ENCODE measurements at places on chromosomes 12 and 14.

DNA sequence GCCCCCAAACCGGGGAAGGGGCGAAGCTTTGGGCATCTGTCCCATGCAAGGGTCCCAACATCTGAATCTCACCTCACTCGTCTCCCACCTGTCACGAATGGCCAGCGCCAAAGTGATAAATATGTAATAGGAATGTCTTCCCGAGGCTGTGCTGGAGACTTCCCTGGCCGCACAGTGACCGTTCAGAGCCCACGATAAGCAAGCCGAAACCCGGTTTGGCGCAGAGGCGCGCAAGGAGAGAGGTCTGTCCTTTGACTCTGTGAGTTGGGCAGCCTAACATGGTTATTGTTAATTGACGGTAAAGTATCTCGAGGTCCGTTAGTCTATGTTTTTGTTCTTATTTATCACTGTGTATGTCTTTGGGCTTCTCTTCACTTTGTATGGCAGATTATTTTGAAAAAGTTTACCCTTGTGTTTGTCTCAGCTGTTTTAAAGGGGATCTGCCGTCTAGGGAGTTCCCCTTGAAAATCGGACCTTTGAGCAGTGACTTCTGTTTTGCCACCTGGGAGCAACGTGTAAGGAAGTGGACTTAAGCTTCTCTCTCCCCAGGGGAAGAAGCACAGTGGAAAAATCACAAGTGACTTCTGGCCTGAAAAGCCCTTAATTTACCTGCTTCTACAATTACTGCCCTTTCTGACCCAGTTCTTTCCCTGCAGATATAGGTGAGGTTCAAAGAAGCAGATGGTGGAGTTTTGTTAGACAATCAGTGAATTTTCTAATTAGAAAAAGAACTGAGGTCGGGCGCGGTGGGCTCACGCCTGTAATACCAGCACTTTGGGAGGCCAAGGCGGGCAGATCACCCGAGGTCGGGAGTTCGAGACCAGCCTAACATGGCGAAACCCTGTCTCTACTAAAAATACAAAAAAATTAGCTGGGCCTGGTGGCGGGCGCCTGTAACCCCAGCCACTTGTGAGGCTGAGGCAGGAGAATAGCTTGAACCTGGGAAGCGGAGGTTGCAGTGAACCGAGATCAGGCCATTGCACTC lies 1.1 kb upstream of the TM9SF1 start:
- DNase-seq = no peak
- H3K4me1 ChIP-seq = peaks cover 39% of the 10 kb centered on the region
- no peaks in the 10 kb centered on the region for H3K36me3 ChIP-seq
- no peaks in the 10 kb centered on the region for H3K27me3 ChIP-seq

- H3K27me3 ChIP-seq = no peaks in the 10 kb centered on the region
- H3K4me3 ChIP-seq = no peak overlapping the region
- DNase-seq = no peak
- no peak overlapping the region for H3K27ac ChIP-seq
- no peaks in the 10 kb centered on the region for H3K4me1 ChIP-seq
Measured at GRCh38 chr14:78997811-78998210, 827.6 kb downstream of the NRXN3 start.

DNA sequence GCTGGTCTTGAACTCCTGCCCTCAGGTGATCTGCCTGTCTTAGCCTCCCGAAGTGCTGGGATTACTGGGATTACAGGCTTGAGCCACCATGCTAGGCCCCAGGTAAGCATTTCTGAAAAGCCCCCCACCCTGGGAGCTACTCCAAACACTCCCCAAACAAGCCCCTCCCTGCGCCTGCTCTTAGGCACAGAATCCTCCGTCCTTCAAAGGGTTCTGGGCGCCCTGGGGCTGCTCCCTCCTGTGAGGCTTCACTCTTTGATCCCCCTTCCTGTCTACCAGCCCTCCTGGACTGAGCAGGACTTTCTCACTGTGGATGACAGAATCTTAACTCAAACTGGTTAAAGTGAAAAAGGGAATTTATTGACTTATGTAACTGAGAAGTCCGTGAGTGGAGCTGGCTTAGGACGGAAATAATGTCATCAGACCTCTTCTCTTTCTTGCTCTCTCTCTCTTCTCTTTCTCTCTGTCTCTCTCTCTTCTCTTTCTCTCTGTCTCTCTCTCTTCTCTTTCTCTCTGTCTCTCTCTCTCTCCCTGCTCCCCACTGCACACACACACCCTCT lies 66.9 kb upstream of the CLMN start:
- H3K27ac ChIP-seq = no peak overlapping the region
- no peak overlapping the region for H3K4me3 ChIP-seq
- no peaks in the 10 kb centered on the region for H3K36me3 ChIP-seq
- H3K4me1 ChIP-seq = no peaks in the 10 kb centered on the region
- no peak for DNase-seq

- H3K4me1 ChIP-seq = no peaks in the 10 kb centered on the region
- H3K27ac ChIP-seq = no peak overlapping the region
- no peaks in the 10 kb centered on the region for H3K27me3 ChIP-seq
Measured at GRCh38 chr14:70624972-70625371, 16.7 kb upstream of the TTC9 start.

- no peak overlapping the region for H3K27ac ChIP-seq
- peaks cover 17% of the 10 kb centered on the region for H3K4me1 ChIP-seq
- no peaks in the 10 kb centered on the region for H3K36me3 ChIP-seq
- no peak overlapping the region for H3K4me3 ChIP-seq
Measured at GRCh38 chr14:104673481-104673880, 15.9 kb upstream of the INF2 start.

DNA sequence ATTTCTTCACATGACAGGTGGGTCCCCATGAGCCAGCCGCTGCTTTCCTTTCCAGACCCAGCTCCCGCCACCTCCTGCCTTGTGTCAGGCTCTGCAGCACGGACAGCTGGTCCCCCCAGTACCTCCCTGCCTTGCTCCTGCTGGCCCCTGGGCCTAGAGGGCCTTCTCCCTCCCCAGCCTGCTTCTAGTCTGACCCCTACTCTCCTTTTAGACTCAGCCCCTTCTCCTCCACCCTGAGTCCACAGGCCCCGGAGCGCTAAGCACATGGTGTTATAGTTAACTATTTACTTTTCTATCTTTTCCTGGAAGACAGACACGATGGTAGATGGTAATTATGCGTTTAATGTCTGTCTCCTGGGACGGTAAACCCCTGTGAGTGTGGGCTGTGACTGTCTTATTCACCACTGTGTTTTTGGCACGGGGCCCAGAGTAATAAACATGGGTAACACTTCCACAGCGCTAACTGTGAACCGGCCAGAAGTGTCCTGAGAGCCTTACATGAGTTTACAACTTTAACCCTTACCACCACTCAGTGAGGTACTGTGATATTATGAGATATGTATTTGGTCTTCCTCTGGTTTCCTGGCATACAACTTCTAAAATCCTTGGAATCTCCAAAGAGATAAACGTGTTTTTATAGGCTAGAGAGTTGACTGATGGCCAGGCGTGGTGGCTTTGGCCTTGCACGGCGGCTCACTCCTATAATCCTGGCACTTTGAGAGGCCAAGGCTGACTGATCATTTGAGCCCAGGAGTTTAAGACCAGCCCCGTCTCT lies 41.2 kb downstream of the DGLUCY start:
- no peak overlapping the region for H3K4me3 ChIP-seq
- peaks cover 14% of the 10 kb centered on the region for H3K4me1 ChIP-seq
- no peak overlapping the region for H3K27ac ChIP-seq
- no peaks in the 10 kb centered on the region for H3K27me3 ChIP-seq

DNA sequence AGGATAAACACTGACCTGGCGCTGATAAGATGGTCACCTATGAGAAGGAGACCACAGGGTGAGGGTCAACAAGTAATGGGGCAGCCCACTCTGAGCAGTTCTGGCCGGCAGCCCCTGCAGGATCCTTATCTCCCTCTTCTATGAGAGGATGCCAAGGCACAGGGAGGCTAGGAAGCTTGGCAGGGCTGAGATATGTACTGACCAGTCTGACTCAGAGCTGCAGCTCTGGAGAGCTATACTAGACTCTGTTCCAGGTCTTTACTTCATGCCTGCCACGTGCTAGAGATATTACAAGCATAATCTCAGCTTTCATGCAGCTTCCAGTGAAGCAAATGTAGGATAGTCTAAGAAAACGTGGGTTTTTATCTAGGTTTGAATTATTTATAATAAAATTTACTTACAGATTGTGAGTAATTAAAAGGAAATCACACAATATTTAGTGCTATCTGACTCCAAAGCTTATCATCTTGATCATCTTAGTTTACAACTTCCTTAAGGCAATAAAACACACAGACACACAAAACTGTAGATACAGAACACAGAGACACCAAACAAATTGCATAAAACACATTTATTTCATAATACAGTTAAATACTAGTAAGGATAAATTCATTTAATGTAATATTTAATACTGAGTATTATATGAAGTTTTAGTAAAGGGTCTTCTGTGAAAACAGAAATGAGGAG lies 32.3 kb downstream of the GIT2 start:
- no peak for DNase-seq
- H3K27me3 ChIP-seq = no peaks in the 10 kb centered on the region
- H3K36me3 ChIP-seq = no peaks in the 10 kb centered on the region
- no peaks in the 10 kb centered on the region for H3K4me1 ChIP-seq
- H3K27ac ChIP-seq = no peak overlapping the region

GRCh38 chr12:94326727-94327126 lies 132.9 kb downstream of the CEP83 start:
- no peak for DNase-seq
- no peak overlapping the region for H3K4me3 ChIP-seq
- no peak overlapping the region for H3K27ac ChIP-seq
- no peaks in the 10 kb centered on the region for H3K27me3 ChIP-seq
- H3K36me3 ChIP-seq = peaks cover 23% of the 10 kb centered on the region

- no peaks in the 10 kb centered on the region for H3K27me3 ChIP-seq
- no peaks in the 10 kb centered on the region for H3K36me3 ChIP-seq
- no peak overlapping the region for H3K4me3 ChIP-seq
- peaks cover 100% of the 10 kb centered on the region for H3K4me1 ChIP-seq
Measured at GRCh38 chr12:68617160-68617926, 6.6 kb downstream of the RAP1B start.

GRCh38 chr12:2627835-2628191 lies 167.0 kb upstream of the FKBP4 start:
- no peak for DNase-seq
- H3K4me1 ChIP-seq = no peaks in the 10 kb centered on the region
- H3K27me3 ChIP-seq = no peaks in the 10 kb centered on the region
- H3K4me3 ChIP-seq = no peak overlapping the region
- H3K27ac ChIP-seq = no peak overlapping the region
- no peaks in the 10 kb centered on the region for H3K36me3 ChIP-seq

DNA sequence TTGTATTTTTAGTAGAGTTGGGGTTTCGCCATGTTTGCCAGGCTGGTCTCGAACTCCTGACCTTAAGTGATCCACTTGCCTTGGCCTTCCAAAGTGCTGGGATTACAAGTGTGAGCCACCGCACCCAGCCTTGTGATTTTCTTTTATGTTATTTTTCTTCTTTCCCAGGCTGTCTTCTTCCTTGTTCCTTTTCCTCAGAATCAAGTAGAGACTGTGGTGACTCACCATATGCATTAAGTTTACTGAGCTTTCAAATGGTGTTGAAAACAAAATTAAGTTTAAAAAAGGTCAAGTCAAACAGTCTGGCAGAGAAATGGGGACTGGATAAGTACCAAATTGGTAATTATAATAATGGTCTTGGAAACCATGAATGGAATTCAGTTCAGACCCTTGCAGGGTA lies 5.7 kb downstream of the ARPC3 start:
- H3K27me3 ChIP-seq = no peaks in the 10 kb centered on the region
- no peak overlapping the region for H3K27ac ChIP-seq
- no peak for DNase-seq
- no peak overlapping the region for H3K4me3 ChIP-seq
- H3K36me3 ChIP-seq = peaks cover 49% of the 10 kb centered on the region

- H3K4me1 ChIP-seq = no peaks in the 10 kb centered on the region
- no peaks in the 10 kb centered on the region for H3K27me3 ChIP-seq
- no peak for DNase-seq
- H3K27ac ChIP-seq = no peak overlapping the region
- H3K36me3 ChIP-seq = no peaks in the 10 kb centered on the region
- H3K4me3 ChIP-seq = no peak overlapping the region
Measured at GRCh38 chr12:75103822-75104221, 105.8 kb downstream of the KCNC2 start.

Data from vagina (tissue), 2 donors.